Activated CD4-positive, CD25-positive, alpha-beta regulatory T cell treated with anti-CD3 and anti-CD28 coated beads, Interleukin-2, amount 50 U/mL, for 24 hours (primary cell): ENCODE measurements at places on chromosomes 6 and 20.

- ATAC-seq: no peak
Observed at GRCh38 chr6:151022492-151022891, 157.0 kb downstream of the MTHFD1L start.

DNA sequence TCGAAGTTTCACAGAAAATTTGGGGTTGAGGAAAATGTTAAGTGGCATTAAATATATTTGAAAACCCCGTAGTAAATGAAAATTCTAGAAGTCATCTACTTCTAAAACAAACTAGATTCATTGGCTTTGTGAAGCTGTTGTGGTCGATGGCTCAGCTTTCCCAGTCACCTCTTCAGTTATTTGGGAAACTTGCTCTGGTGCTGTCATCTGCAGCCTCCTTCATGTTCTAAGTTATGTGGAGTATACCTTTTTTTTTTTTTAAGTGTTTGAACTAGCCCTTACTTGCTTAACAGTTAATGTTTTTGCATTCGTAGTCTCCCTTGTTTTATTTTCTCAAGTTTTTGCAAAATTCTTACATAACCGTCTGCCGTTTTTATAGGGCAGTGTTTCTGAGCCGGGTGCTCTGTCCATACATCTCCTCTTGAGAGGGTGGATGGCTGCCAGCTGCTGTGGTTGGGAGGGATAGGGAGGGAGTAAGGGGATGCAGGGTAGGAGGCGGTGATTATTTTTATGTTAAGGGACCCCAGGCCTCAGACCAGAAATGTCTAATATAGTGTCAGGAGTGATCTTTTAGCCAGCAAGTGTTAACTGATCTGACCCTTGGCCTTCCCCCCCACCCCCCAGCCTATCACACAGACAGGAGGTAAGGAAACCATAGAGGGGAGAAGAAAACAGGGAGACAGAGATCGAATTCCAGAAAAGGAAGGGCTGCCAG lies 7.1 kb downstream of the RREB1 start:
- no peak for ATAC-seq

DNA sequence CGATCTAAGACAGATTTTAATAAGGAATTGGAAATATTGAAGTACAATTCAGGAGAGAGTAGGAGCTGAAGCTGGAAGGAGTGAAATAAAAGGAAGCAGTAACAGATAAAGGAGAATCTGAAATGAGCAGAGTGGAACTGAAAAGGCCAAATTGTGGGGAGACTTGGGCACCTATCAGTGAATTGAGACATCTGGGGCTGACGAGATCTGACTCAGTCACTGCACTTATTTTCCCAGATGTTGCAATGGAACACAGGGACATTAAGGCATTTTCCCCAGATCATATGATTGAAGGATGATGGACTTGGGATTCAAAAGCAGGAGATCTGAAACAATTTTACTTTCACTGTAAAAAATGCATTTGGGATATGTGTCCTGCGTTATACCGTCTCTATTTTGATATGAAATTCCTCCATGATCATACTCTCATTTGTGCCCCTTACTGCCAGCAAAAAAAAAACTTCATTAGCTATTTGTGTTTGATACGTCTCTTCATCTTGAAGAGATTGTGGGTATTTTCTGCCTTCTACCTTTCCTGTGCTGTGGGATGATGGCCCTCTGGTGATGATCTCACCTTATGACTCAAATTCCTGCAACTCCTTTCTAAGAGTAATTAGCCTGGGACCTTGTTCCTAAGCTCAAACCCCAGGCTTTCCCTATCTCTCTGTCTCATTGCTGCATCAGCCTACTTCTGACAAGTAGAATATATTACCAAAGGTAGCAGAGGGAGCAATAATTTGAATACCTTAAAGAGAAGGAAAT lies 278.5 kb upstream of the MAN1A1 start:
- ATAC-seq: no peak

GRCh38 chr6:45422503-45423110 lies 44.9 kb upstream of the SUPT3H start:
- ATAC-seq: peak; percentile 17

DNA sequence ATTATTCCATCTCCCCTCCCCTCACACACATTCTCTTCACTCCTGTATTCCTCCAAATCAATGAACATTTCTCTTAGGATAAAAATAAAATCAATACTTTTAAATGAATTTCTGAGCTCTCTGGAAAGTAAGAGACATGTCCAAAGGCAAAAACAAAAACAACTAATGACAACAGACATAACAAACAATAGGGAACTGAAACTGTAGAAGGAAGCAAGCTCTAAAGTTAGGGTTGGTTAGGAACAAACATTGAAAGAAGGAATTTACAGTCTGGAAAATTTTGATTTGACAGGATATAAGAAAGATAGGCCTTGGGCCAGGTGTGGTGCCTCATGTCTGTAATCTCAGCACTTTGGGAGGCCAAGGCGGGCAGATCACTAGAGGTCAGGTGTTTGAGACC lies 17.5 kb upstream of the MYCT1 start:
- ATAC-seq: no peak

DNA sequence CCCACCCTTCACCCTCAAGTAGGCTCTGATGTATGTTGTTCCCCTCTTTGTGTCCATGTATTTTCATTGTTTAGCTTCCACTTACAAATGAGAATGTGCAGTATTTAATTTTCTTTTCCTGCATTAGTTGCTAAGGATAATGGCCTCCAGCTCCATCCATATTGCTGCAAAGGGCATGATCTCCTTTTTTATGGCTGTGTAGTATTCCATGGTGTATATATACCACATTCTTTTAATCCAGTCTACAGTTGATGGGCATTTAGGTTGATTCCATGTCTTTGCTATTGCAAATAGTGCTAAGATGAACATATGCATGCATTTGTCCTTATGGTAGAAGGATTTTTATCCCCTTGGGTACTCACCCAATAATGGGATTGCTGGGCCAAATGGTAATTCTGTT lies 35.9 kb upstream of the COL9A1 start:
- ATAC-seq: no peak

- no peak for ATAC-seq
Observed at GRCh38 chr6:83442752-83443151, 11.9 kb upstream of the ME1 start.

- ATAC-seq: no peak
Observed at GRCh38 chr6:168060521-168060931, 18.5 kb downstream of the FRMD1 start.

GRCh38 chr6:45677381-45678284 lies 299.9 kb upstream of the SUPT3H start:
- ATAC-seq: peak; percentile 75

- peak; percentile 25 for ATAC-seq
Observed at GRCh38 chr6:156269751-156270369, 507.3 kb upstream of the ARID1B start.

- ATAC-seq: no peak
Observed at GRCh38 chr20:19451923-19452295, 239.5 kb downstream of the SLC24A3 start.

DNA sequence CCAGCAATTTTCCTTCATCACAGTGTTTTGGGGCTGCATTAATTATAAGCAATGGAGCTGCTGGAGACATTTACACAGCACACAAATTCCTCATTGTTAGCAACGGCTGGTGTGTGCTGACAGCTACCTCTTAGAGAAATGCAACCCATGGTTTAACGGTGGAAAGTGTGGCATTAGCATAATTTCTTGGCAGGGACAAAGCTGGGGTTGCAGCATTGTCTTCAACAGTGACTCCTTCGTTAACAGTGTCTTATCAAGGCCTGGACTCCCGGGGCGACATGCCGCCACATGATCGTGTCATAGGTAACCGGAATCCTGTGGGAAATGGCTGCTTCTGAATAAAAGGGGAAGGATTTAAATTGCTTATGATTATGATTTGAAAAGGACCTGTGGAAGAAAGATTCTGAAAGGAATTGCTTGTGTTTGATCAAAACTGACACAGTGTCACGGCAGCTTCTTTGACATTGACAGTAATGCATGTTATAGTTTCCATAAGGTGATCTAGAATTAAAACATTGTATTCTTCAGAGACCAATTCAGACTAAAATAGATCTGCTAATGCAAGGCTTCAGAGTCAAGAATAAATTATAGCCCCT lies 128.0 kb downstream of the UST start:
- no peak for ATAC-seq

DNA sequence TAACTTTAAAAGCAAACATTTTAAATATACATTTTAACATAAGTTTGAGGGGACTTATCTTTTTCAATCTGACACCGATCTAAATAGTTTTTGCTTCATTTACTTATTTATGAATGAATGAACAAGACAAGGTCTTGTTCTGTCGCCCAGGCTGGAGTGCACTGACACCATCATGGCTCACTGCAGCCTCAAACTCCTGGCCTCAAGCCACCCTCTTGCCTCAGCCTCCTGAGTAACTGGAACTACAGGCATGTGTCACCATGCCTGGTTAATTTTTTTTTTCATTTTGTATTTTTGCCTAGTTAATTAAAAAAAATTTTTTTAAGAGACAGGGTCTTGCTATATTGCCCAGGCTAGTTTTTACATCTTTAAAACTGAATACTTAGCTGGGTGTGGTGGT lies 25.4 kb downstream of the FBXO9 start:
- no peak for ATAC-seq

DNA sequence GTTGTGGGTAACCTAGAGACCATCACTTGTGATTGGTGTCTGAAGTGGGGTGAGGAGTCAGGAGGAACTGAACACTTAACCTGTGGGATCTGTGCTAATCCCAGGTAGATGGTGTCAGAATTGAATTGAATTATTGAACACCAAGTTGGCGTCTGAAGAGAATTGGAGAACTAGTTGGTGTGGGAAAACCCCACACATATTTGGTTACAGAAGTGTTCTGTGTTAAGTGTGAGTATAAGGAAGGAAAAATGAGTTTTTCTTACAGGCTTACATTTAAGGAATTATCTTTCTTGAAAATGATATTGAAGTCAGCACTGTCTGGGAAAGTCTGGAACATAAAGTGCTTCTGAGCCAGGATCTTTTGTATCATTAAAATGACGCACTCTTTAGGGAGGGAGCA lies 182.9 kb upstream of the ECI2 start:
- no peak for ATAC-seq

- ATAC-seq: no peak
Observed at GRCh38 chr6:91751526-91751925, 1164.7 kb upstream of the MAP3K7 start.

GRCh38 chr6:47254906-47255305 lies 54.8 kb downstream of the TNFRSF21 start:
- no peak for ATAC-seq

GRCh38 chr6:125066964-125067363 lies 86.6 kb upstream of the TPD52L1 start:
- ATAC-seq: no peak

DNA sequence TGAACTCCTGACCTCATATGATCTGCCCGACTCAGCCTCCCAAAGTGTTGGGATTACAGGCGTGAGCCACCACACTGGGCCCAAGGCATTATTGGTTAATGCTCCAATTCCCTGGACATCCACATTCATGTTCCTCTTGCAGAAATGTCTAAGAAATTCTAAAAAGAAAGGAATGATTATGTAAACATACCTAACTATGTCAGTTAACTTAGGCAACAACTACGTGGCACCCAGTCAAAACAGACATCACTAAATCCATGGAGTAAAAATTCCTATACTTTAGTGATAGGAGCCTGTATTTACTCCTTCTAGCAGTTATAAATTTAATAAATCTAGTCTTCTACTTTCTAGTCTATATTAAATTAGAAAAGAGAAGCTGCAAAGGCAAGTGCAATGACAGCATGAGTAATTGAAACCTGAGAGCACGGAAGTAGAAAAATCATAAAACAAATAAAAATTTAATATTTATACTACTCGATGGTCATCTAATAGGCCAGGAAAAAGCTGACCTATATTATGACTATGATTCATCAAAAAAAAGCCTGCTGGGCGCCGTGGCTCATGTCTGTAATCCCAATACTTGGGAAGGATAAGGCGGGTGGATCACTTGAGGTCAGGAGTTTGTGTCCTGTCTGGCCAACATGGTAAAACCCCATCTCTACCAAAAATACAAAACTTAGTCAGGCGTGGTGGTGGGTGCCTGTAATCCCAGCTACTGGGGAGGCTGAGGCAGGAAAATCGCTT lies 4.2 kb downstream of the AHI1 start:
- no peak for ATAC-seq
